Vein endothelial cell (primary cell): ENCODE measurements at places on chromosomes 7 and 10. TPM values are rescaled to one million over a fixed set of nuclear protein-coding genes. Genes with fewer than 3 reads are reported as not detected.

CDK5 gene
- 15.2 and 15.4 TPM in 2 replicates for total RNA-seq

ELFN1 gene
- total RNA-seq, result 0.65 and 1.1 TPM in 2 replicates

STOX1 gene
- under 0.01 and 0.10 TPM in 2 replicates for total RNA-seq

NME8 gene
- not detected in 2 replicates for total RNA-seq

ADRB1 gene
- total RNA-seq, result 3.0 and 12.4 TPM in 2 replicates

ANKRD1 gene
- 528 and 752 TPM in 2 replicates for total RNA-seq

WASHC2A gene
- 45.7 and 51.5 TPM in 2 replicates for total RNA-seq

NOC3L gene
- 18.3 and 26.2 TPM in 2 replicates for total RNA-seq

STARD3NL gene
- total RNA-seq, result 78.4 and 99.6 TPM in 2 replicates

LAMB1 gene
- total RNA-seq, result 725 and 949 TPM in 2 replicates

CDHR3 gene
- total RNA-seq, result 2.1 and 2.6 TPM in 2 replicates

CPED1 gene
- total RNA-seq, result 0.65 and 2.5 TPM in 2 replicates

RELN gene
- 59.3 and 137 TPM in 2 replicates for total RNA-seq

TFPI2 gene
- total RNA-seq, result 86.2 and 95.5 TPM in 2 replicates

HTR5A gene
- not detected in 2 replicates for total RNA-seq

ZPBP gene
- not detected in 2 replicates for total RNA-seq

SPDYE3 gene
- not detected in 2 replicates for total RNA-seq

HABP2 gene
- under 0.01 TPM in 1 of 2 replicates, not detected in the other for total RNA-seq

BAMBI gene
- 1.9 and 5.2 TPM in 2 replicates for total RNA-seq

CTTNBP2 gene
- not detected in 2 replicates for total RNA-seq

ITIH5 gene
- not detected in 2 replicates for total RNA-seq

CTNNA3 gene
- total RNA-seq, result under 0.01 and 0.29 TPM in 2 replicates

PLAC9 gene
- total RNA-seq, result 2.3 and 2.5 TPM in 2 replicates

C10orf62 gene
- 0.10 TPM in 1 of 2 replicates, not detected in the other for total RNA-seq

NDUFB8 gene
- 121 and 148 TPM in 2 replicates for total RNA-seq

SPDYE9 gene
- total RNA-seq, result not detected in 2 replicates

MEIG1 gene
- not detected in 2 replicates for total RNA-seq

IKZF1 gene
- not detected in 2 replicates for total RNA-seq

COX15 gene
- 36.9 and 37.4 TPM in 2 replicates for total RNA-seq

SCIN gene
- total RNA-seq, result 0.33 and 0.76 TPM in 2 replicates

EPO gene
- total RNA-seq, result not detected in 2 replicates
